Stimulated activated CD8-positive, alpha-beta memory T cell treated with anti-CD3 and anti-CD28 coated beads, Interleukin-4, amount 100 ng/mL, for 4 hours (primary cell): ENCODE measurements at places on chromosomes 16 and 17.

DNA sequence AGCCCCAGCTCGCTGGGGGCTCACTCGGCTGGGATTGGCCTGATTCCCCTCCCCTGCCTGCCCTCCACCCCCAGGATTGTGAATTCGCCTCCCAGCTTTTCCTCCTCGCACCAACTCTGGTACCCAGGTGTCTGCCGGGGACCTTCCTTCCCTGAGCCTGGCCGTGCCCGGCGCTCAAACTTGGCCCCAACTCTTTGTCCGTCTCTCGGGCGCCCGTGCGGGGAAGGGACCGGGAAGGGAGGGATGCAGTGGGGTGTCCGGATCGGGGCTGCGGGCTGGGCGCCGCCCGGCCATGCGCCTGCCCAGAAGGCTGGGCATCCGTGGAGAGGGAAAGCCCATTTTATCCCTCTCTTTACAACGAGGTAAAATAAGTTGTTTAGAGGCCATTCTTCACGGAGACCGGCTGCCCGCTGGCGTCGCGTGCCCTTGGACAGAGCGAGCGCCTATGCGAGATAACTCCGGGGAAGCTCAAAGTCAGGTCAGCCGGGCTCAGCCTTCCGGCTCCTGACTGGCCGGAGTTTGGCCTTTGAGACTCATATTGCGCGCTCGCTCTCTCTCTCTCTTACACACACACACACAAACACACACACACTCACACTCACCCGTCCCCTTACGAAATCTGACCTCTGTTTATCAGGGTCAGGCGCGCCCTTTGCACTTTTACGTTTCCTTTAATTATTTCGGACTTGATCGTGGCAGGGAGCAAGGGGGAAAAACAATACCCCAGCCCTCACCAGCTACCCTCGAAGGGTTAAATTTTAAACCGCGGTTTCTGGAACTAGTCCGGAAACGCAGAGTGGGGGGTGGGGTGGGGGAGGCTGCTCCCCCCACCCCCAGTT, 774 bp upstream of the MAF start:
- DNase-seq = no peak

DNA sequence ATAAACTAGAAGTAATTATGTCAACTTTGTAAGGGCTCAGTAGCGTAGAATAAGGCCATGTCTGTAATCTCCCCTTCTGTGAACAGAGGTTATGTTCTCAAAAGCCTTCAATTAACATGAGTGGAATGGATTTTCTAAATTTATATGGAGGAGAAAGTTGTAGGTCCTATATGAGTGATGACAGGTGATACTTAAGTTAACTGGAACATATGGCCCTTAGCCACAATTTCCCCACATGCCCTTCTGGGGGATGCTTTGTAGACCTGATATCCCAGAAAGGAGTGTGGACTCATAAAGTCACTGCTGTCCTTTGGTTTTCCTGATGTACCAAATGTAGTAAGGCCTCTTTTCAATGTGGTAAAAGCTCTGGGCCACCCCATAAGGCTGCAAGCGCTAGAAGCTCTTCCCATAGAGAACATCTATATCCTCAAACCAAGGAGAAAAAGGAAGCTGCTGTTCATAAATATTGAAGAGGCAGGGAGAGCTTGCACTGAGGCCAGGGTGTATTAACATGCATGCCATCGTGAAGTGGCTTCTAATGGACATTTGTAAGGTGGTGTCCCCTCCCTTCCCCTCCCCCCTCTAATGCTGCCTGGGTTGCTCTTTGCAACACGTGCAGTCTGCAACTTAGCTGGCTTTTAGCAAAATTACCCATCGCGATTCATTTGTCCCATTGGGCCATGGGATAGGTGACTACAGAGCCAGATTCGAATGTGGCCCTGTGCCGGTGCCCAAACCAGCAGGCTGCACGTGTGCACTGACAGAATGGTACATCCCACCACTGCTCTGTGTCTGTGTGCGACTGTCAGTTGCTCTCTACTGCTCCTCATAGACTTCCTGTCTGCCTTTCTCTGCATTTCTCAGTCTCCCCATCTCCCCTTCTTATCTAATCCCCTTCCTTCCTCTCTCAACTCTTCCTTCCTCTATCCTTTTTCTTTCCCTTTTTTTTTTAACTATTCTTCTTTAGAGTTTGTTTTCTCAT, 269.0 kb downstream of the WWOX start:
- no peak for DNase-seq

GRCh38 chr17:5952518-5952917, 117.7 kb upstream of the WSCD1 start:
- no peak for DNase-seq

- DNase-seq = no peak
Observed at GRCh38 chr16:63066552-63066951, 1030.3 kb upstream of the CDH8 start.

GRCh38 chr16:19831678-19832077, 53.0 kb downstream of the GPRC5B start:
- DNase-seq = no peak

GRCh38 chr17:81726004-81726403, 13.9 kb downstream of the SLC25A10 start:
- no peak for DNase-seq

GRCh38 chr17:42985225-42985624, 4.9 kb downstream of the RUNDC1 start:
- no peak for DNase-seq

GRCh38 chr16:1026784-1027500, 45.4 kb downstream of the SOX8 start:
- no peak for DNase-seq

DNA sequence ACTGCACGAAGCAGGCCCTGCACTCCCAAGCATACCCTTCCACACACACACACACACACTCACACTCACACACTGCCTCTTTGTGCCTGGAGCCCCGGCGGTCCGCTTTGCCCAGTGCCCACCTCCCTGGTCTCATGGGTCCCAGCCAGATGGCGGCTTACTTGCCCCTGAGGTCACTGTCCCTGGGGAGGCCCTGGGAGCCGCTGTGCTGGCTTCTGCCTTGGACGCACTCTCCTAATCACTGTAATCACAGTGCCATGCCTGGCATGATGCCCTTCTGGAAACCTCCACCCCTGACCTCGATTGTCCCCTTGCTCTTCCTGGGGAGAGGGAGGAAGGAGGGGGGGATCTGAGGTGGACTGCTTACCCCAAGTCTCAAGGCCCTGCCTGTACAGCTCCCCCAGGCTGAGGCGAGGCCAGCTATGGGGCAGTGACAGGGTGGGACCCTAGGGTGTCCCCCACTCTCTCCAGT, 36.0 kb downstream of the ARHGAP23 start:
- DNase-seq = no peak

GRCh38 chr16:68412061-68412460, 36.2 kb downstream of the SMPD3 start:
- no peak for DNase-seq

DNA sequence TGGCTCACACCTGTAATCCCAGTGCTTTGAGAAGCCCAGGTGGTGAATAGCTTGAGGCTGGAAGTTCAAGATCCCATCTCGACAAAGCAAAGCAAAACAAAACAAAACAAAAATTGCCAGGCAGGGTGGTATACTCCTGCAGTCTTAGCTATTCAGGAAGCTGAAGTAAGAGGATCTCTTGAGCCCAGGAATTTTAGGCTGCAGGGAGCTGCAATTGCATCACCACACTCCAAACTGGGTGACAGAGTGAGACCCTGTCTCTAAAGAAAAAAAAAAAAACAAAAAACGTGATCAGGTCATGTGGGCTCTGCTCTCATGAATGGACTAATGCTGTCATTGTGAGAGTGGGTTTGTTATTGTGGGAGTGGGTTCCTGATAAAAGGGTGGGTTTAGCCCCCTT, 409.1 kb downstream of the NPIPA7 start:
- DNase-seq = no peak

- DNase-seq = no peak
Observed at GRCh38 chr17:17087424-17088015, 45.3 kb downstream of the MPRIP start.

DNA sequence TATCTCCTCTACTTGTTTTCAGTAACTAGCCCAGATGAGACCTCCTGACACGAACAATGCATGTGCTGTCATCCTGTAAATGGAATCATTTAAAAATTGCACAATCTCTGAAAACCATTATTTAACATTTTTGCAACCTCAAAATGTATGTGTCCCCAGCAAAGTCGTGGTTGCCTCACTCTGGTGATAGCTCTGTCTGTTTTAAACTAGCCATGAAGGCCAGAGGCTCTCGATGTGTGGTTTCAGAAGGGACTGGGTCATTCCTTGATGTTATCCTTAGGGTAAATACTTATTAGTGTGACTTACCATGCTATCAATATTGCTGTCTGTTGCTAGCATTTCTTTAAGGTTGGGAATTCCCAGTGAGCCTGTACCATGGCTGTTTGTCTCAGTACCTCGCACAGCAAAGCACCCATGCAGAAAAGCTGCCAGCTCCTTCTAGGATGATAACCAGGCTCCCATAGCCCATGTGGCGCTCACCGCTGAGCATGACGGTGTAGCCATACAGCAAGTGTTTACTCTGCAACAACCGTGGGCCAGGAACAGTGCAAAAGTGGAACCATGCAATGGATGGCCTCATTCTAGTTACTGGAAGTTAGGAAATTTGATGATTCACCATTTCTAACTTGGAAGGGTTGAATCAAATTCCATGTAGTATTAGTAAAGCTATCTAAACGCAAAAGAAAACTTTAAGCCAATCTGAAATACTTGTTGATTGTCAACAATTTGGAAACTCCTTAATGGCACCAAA, 2.9 kb upstream of the PGS1 start:
- no peak for DNase-seq

DNA sequence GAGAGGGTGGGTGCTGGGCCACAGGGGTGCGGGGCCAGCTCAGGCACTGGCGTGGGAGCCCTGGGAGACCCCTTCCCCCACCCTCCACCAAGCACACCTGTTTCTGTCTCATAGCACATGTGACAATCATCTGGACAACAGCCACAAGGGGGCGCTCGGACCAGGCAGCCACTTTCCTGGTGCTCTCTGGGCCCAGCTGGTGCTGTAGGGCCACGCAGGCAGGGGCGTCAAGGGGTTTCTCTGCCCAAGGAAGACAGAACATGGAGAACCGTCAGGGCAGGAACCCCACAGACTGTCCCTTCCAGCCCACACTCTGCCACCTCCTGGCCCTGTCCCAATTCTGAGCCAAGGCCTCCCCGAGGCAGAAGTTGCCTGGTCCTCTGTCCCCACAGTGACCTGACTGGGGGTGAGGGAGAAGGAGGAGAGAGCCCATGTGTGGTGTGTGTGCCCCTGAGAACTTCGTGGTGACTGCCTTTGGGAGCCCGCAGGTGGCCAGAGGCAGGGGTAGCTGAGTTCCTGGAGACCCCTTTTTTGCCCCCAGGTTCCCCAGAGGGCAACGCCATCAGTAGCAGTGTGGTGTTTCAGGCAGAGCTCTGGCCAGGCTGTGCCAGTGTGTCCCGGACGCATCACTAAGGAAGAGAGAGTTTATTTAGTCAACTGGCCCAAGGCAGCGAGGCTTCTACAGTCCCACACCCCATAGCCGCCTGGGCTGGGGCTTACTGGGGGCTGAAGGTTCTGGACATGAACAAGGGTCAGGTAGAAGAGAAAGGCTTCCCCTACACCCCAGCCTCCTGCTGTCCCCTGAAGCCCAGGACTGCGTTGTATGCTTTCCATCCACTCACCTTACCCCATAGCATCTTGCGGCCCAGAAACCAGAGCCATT, 3.1 kb upstream of the SETD6 start:
- DNase-seq = peak; percentile 60

- DNase-seq = no peak
Observed at GRCh38 chr17:78225088-78225865, 6.2 kb upstream of the TMEM235 start.

GRCh38 chr17:76758570-76758969, 20.7 kb downstream of the MFSD11 start:
- DNase-seq = no peak

DNA sequence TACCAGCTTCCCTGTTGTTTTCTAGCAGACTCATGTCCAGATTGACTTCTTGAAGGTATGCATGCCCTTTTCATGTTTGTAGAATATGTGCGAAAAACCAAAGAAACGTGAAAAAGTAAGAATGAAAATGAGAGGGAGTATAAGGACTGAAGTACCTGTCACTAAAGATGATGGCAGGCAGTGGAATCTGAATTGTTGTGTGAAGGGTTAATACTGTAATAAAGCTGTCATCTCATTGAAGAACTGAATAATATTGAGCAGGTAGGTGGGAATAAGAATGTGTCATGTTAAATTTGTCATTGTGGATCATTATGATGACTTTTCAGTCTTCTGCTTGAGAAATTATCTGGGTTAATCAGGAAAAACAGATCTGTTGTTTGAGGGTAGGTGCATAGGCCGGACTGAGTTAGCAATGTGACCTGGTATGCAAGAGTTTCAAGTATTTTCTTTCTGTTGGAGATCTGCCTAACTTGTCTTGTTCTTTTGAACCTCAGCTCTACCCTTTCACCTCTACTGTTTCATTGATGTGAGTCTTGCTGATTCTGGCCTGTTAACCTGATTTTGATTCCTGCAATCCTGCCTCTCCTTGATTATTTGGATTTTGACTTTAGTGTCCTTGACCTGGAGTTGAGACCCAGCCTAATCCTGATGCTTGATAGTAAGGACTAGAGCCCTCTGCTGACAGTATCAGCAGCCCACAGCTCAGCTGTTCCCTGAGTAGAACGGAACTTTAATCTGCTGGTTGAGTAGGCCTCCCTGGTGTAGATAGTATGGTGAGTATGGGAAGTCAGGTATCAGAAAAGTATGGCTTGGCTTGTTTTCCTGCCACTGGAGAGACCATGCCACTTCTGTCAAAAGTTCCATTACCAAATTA, 64.6 kb downstream of the MAP2K4 start:
- DNase-seq = no peak

DNA sequence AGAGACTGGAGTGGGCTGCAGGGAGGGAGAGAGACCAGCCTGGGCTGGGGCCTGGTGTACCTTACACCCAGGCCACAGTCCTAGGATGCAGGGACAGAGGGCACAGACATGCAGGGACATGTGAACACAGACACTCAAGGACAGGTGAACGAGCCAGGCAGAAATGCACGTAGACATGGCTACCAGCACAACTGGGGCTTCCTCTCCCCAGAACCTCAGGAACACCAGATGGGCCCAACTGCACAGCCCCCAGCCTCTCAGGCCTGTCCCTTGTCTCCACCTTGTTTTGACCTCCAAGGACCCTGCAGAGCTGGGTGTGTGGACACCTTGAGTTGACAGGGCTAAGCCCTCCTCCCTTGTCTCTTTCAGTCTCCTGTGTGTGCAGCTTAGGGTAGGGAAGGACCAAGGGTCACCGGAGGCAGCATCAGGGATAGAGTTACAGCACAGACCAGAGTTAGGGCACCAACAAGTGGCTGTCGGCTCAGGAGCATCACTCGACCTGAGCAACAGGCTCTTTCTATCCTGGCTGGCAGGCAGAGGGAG, 9.2 kb downstream of the SEZ6 start:
- DNase-seq = no peak

DNA sequence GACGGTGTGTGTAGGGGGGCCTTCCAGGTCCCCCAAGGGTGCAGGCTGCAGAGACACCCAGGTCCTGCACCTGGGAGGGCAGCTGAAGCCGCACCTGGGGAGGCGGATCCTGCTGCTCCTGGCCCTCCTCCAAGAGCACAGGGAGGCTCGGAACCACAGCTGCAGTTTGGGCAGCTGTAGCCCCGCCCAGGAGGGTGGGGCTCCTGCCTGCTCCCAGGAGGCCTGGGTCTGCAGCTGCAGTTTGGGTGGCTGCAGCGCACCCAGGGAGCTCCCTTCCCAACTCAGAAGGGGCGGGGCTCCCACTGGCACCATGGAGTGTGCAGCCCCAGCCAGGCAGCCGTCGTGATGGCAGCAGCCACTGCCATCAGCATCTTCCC, 69.4 kb upstream of the NKD1 start:
- DNase-seq = no peak

- DNase-seq = peak; percentile 49
Observed at GRCh38 chr17:80891397-80892018, 100.1 kb upstream of the CHMP6 start.
